ENCODE measurements at places on chromosomes 5 and 9. TPM values are rescaled to one million over a fixed set of nuclear protein-coding genes. Genes with fewer than 3 reads are reported as not detected.

DNA sequence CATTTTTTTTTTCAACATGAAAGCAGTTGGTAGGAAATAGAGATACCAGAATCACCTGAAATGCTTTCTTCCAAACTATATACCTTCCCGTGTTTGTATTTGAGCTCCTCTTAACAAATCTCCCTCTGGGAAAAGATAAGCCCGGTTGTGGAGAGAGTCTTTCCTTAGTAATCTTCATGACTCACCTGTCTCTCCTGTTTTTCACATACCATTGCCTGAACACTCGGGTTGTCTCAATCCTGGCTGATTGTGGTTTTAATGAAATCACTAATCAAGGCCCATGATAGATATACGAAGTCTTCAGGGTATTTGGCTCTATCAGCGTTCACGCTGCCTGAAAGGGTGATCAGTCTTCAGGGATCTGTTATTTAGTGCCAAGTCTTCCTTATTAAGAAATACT is 136.7 kb downstream of the MAN2A1 start:
- DNase-seq, result no peak

DNA sequence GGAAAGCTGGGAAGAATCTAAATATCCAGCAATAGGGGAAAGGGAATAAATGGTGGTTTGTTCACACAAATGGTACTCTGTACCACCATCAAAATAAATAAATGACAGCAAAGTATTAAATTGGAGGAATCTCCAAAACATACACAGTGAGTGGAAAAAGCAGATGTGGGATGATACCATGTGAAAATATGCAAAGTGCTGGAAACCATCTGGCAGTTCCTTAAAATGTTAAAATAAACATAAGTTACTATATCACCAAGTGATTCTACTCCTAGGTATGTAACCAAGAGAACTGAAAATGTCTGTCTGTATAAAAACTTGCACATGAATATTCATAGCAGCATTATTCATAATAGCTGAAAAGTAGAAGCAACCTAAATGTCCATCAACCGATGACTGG is 41.9 kb upstream of the TEX48 start:
- DNase-seq, result no peak

GRCh38 chr5:41648996-41649395 is 138.6 kb upstream of the PLCXD3 start:
- no peak for DNase-seq

GRCh38 chr9:133133681-133134387 is 12.8 kb upstream of the RALGDS start:
- DNase-seq, result peak; percentile 88

DNA sequence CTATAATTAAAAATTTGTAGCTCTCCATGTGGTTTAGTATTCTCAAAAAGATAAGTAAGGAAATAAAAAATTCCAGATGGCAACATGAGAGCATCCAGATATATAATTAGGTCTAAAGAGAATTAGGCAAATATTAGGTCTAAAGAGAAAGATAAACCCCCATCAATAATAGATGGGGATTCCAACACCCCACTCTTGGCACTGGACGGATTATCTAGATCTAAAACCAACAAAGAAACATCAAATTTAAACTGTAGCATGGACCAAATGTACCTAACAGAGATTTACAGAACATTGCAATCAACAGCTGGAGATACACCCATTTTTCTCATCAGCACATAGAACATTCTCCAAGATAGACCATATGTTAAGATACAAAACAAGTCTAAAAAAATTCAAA is 31.6 kb downstream of the RGMB start:
- no peak for DNase-seq

GRCh38 chr5:113043491-113043931 is 66.9 kb downstream of the DCP2 start:
- DNase-seq, result peak; percentile 10

- DNase-seq, result no peak
These were observed 40.7 kb downstream of the HRH2 start for GRCh38 chr5:175698401-175699115.

- DNase-seq, result no peak
These were observed 55.3 kb upstream of the SLCO6A1 start for GRCh38 chr5:102554082-102554481.

DNA sequence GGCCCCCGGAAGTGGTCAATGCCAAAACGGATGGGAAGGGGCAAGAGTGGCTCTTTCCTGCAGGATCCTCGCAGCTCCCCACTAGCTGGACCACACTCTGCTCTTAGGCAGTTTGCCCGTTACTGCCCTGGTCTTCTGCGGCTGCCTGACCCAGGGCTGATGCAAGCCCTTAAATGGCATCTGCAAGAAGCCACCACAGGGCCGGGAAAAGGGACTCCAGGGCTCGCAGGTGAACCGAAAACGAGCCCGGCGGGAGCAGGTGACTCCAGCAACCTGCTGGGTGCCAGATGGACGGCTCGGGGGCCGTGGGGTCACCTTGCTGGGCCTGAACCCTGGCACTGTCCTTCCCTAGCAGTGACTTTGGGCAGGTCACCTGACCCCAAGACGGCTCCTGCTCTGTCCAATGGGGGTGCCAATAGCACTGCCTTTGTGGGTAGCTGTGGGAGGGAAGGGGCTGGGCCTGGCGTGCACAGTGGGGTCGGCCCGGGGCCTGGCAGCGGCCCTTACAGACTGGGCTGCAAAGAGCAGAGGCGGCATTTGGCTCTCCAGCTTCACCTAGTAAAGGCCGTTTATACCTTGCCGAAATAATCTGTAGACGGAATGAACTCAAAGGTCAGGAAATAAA is 1.3 kb downstream of the TMEM250 start:
- peak; percentile 64 for DNase-seq

DNA sequence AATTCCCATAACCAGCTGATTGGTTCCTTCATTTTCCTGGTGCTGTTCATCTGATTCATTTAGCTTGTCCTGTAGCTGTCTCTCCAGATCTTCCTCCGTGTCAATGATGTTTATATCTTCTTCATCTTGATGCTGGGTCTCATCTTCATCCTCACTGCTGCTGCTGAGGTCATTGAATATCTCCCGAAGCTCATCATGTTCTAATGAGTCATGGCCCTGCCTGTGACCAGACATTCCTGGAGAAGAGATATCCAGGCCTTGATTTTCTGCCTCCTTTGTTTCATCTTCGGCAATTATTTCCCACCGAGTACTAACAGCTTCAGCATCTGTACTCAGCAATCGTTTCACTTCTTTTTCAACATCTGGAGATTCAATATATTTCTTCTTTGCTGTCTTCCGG is 1.4 kb downstream of the TAF7 start:
- no peak for DNase-seq

- no peak for DNase-seq
These were observed 545.8 kb upstream of the ARRDC3 start for GRCh38 chr5:91928754-91929521.

GRCh38 chr9:35683323-35683722 is 6.4 kb downstream of the TPM2 start:
- no peak for DNase-seq

GRCh38 chr5:140480310-140481014 is 67.0 kb upstream of the EIF4EBP3 start:
- DNase-seq, result no peak

DNA sequence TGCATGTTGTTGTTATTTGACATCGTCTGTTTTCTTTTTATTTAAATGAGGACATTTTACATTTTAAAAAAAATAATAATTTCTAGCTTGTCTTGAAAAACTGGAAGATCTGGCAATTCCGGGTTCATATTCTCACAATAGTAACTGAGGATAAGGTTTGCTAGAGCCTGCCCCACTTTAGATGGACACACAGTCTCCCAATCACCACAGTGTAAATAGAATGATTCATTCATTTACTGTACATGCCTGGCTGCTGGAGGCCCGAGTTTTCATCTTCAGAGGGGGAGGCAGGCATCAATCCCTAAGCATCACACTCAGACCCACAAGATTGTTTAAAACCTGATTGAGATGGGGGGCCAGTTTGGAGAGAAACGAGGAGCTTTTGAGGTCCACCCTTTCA is 2039.7 kb upstream of the WWC1 start:
- DNase-seq, result no peak

DNA sequence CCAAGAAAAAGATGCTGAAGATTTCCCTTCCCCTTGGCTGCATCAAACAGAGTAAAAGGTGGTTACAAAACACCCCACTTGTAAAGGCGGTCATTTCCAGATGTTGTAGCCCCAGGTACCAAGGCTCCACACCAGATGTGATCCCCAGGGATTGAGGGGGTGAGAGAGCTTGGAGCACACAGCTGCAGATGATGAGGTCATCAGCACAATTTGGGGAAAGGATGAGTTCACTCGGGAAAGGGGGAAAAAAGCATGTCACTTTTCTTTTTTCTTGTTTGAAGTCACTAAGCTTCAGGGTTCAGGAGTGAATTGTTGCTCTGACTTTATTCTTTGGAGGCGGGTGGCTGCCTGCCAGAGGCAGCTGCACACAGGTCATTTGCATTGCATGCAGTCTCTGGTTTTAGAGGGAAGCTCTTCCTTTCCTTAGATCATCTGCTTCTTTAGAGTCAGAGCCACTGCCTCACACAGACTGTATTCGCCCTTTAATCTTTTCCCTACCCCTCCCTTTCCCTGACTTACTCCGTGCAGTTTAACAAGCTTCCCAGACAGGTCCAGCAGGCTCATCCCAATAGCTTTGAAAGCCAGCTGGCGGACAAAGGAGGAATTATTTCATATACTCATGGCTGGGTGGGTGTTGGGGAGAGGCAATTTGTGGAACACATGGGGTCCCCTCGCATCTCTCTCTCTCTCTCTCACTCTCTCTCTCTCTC is 409.3 kb upstream of the SLC24A2 start:
- no peak for DNase-seq

GRCh38 chr5:97229688-97230285 is 46.7 kb upstream of the RIOK2 start:
- no peak for DNase-seq

DNA sequence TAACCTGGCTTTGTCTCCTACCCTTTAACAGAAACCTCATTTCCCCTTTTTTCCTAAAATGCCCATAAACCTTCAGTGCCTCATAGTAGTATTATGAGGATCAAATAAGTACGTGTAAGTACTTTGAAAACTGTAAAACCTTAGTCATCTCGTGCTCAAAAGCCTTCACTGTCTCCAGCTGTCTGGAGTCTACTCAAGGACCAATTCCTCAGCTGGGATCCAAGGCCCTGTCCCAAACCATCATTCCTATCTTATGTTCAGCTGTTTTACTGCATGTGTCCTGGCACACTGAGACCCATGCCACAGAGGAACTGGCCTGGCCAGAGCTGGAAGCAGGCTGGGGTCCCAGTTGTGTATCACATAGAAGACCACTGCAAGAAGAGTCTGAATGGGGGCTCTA is 15.9 kb downstream of the ADAMTSL1 start:
- DNase-seq, result no peak

- DNase-seq, result no peak
These were observed 58.0 kb downstream of the FXN start for GRCh38 chr9:69093471-69094103.

- no peak for DNase-seq
These were observed 286.1 kb downstream of the IRX2 start for GRCh38 chr5:2465383-2465782.

- DNase-seq, result no peak
These were observed 7.2 kb upstream of the ADGRV1 start for GRCh38 chr5:90551376-90551775.

DNA sequence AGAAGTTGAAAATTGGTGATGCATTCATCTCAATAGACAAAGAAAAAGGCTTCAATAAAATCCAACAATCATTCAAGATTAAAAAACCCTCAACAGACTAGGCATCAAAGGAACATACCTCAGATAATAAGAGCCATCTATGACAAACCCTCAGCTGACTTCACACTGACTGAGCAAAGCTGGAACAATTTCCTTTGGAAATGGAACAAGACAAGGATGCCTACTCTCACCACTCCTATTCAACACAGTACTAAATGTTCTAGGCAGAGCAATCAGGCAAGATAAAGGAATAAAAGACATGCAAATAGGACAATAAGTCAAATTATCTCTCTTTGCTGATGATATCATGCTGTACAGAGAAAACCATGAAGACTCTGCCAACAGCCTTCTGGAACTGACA is 1188.1 kb downstream of the DTWD2 start:
- no peak for DNase-seq

BTNL8 gene
- 0.20 TPM for total RNA-seq

ZFP62 gene
- total RNA-seq, result 21.2 TPM

LEAP2 gene
- total RNA-seq, result 1.8 TPM

FAXDC2 gene
- total RNA-seq, result 0.08 TPM

PANK3 gene
- 59.6 TPM for total RNA-seq

CCDC192 gene
- not detected for total RNA-seq

PDGFRB gene
- total RNA-seq, result 1.5 TPM

FRRS1L gene
- total RNA-seq, result not detected

RGS7BP gene
- not detected for total RNA-seq

PTGDS gene
- not detected for total RNA-seq

TGFBI gene
- total RNA-seq, result not detected

PCDHB16 gene
- not detected for total RNA-seq

PDE6A gene
- not detected for total RNA-seq

All from activated naive CD8-positive, alpha-beta T cell treated with anti-CD3 and anti-CD28 coated beads for 36 hours (primary cell).